ENCODE measurements at places on chromosomes 2 and 18.

DNA sequence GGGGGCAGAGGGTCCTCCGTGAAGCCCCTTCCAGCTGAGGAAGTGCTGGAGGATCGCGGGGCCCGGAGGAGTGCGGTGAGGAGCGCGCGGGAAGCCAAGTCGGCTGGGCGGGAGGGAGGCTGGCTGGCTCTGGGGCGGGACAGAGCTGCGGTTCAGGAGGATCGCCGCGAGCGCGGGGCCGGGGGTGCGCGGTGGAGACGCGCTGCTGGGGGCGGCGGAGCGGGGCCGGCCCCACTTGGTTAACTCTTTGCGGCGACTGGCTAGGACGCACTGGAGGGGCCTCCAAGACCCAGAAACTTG lies 464 bp downstream of the CYBRD1 start:
- peak; percentile 45 for DNase-seq

GRCh38 chr18:55246278-55246677 lies 287.0 kb upstream of the CCDC68 start:
- no peak for DNase-seq

GRCh38 chr2:16321872-16322271 lies 343.8 kb downstream of the CYRIA start:
- no peak for DNase-seq

DNA sequence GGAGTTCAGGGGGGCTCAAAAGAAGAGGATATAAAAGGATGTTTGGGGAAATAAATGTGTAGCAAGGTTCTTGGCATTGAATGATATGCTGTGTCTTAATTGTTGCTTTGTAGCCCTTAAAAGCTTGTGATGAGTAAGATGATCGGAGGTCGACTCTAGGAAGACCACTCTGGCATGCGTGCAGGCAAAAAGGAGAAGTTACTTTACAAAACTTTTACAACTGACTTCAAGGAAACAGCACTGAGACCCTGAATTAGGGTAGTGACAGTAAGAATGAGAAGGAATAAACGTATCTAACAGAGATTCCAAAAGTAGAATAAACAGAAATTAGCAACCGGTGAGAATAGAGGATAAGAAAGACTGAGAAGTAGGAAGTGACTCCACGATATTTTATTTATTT lies 228.7 kb upstream of the TANK start:
- no peak for DNase-seq

GRCh38 chr18:13710414-13710831 lies 15.9 kb downstream of the FAM210A start:
- DNase-seq: peak; percentile 36

GRCh38 chr2:216519154-216519762 lies 20.6 kb downstream of the RPL37A start:
- peak; percentile 75 for DNase-seq
